Activated CD4-positive, CD25-positive, alpha-beta regulatory T cell treated with anti-CD3 and anti-CD28 coated beads, Interleukin-2, amount 50 U/mL, for 24 hours (primary cell): ENCODE measurements at places on chromosomes 6 and 20.

DNA sequence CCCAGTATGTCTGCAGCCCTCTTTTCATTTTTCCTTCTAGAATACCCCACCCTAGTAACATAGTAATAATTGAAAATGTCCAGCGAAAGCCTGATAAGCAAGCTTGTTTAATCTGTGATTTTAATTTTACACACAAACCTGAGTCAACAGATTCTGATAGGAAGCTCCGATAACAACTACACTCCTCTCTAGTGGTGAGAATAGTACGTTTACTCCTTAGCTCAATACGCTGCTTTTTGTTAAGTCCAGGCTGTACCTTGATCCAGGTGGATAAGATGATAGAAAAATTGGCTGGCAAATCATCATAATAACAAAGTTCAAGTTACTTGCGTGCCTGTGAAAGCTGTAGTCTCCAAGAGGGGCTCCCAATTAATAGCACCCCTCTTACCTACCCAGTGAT lies 25.5 kb upstream of the DCBLD1 start:
- no peak for ATAC-seq

DNA sequence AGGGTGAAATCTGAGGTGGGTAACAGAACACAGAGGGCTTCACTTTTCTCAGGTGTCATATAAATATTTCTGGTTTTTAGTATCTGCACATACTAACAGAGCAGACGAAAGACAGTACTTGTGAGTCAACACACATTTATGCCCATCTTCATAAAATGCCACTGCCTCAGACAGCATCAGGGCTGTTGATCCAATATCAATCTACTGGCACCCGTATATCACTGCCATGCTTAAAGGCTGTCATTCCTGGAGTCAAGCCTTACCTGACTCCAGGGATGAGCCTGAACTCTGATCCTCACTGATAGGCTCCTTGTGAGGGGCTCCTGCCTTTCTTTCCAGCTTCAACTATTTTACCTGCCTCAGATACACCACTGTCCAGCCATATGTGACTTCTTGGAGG lies 595.7 kb downstream of the TFAP2B start:
- no peak for ATAC-seq

DNA sequence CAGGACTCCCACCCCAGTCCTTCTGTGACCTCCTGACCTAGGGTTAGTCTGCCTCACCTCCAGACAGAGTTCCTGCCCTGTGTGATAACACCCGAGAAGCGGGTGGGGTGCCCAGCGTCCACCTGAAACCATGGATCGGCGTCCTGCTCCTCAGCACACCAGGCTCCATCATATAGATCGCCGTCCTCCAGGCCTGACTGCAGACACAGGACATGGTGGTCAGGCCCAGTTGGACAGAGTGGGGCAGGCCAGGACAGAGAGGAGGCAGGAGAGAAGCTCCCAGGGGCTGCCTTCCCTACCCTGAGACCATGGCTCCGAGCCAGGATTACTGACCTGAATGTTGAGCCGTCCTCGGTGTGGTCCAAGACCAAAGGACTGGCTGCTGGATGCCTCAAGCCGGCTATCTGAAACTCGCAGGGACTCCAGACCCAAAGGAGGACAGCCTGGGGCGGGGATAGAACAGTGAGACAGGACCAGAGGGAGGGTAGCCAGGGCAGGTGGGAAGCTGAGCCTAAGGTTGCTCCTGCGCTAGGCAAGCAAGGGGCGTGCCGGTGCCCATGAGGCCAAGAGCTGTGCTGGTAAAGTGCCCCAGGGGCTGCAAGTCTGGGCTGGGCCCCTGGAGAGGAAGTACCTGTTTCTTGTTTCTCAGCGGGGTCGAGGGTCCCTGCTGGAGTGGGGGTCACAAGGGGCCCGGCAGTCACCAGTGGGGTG lies 2.2 kb downstream of the CPXM1 start:
- no peak for ATAC-seq

DNA sequence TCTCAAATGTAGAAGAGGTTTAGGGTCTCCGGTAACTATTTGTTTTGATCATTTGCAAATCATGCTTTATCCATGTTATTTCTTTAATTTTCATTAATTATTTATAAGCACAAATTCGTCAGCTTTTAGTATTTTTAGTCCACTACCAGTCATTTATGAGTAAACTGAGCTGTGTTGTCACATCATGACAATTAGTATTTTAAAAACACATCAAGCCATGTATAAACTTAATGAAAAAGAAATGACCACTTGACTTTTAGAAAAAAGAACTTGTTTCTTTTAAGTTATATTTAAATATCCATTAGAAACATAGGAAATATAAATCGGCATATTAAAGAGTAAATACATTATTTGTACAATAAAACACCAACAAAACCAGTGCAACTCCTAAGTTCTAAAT lies 2.8 kb downstream of the NKX2-4 start:
- no peak for ATAC-seq

GRCh38 chr6:70353448-70353847 lies 50.6 kb upstream of the COL9A1 start:
- no peak for ATAC-seq

DNA sequence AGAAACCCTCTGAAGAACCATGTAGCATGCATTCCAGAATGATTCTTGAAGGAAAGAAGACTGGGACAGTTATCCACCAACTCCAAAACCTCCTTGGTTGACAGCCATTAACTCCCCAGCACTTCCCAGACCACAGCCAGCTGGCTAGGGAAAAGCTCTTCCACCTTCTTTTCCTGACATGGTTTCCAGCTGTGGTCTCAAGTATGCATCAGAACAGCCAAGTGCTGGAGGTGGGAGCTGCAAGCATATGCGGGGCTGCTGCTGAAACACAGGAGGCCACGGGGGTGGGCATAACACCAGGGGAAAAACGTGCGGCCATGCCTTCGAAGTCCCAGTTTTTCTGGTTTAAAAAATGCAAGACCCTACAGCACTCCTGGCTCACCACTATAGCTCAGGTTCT lies 108.0 kb upstream of the FAM184A start:
- no peak for ATAC-seq

- ATAC-seq = no peak
Measured at GRCh38 chr6:40355066-40355465, 232.1 kb downstream of the LRFN2 start.

- ATAC-seq = no peak
Measured at GRCh38 chr6:42297661-42298060, 80.0 kb upstream of the MRPS10 start.

DNA sequence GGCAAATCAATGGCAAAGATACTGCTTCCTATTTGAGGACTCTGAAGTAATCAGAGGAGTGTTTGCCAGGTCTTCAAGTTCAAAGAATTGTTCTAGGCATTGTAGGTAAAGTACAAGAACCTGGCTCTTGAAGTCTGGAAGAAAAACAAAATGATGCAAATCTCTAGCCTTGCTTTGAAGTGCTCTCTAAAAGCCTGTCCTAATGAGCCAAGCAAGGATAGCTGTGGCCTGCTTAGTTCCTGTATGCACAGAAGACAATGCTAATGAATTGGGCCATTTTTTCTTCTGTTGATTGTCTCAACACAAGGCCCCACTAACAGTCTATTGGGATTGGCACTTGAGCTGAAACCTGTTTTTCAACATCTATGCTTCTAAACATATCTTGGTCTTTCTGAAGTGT lies 165.0 kb upstream of the POU3F2 start:
- no peak for ATAC-seq

DNA sequence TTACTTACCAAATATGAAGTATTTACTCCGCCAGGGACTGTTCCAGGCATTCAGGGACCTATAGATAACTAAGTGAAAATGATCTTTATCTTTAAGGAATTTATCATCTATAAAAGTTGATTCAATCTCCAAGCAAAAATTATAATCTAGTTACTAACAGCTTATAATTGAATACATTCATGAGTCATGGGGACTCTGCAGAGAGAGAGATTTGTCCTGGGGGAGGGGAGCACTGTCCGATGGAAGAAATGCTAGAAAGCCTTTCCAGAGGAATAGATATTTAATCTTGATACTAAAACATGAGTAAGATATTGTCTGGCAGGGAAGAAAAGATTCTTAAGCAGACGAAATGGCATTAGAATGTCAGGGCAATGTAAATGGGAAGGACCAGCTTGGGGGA lies 139.3 kb downstream of the CD164 start:
- no peak for ATAC-seq

- ATAC-seq = no peak
Measured at GRCh38 chr20:57902473-57902872, 192.7 kb upstream of the PMEPA1 start.

DNA sequence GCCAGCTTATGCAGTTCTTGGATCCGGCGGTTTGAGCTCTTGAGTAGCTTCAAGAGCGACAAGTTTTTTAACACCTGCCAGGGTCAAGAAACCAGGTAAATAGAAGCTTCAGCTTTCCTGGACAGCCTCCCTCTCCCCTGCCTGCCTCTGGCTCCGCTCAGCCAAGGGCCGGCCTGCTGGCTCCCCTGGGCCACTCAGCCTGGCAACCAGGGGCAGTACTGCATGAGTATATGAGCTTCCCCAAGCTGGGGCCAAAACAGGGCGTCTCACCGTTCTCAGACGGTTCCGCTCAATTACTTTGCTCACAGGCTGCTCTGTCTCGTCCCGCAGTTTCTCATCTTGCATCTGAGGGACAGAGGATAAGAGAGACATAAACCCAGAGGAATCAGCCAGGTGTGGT lies 856 bp downstream of the TP53TG5 start:
- ATAC-seq = no peak

DNA sequence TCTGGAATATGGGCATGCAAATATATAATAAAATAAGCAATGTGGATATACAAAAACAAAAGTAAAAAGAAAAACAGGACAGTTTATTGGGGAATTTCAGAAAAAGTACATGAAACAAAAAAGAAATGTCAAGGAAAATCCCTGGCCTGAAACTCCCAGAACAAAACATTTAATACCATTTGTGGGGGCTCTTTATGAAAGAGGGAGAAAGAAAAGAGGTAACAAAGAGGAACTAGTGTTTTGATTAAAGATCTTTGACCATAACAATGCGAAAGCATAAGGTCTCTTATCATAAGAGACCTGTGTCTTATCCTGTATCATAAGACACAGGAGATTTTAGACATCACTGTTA lies 88.6 kb upstream of the ARID1B start:
- no peak for ATAC-seq

GRCh38 chr6:80607811-80608391 lies 501.4 kb downstream of the BCKDHB start:
- ATAC-seq = no peak

DNA sequence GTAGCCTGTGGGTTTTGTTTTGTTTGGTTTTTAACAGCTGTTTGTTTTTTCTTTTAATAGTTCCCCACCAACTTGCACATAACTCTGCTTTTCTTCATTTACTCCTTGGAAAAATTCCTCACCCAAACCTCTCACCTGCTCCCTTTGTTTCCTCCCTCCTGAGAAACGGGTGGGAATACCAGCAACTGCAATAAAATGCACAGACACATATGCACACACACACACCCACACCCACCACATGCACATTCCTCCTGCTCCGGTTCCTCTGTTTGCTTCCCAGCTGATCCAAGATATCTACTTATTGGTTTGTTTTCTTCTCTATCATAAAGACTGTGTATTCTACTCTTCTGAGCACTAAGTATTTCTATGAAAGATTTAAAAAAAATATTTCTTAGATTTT lies 161.1 kb upstream of the EPHA7 start:
- ATAC-seq = no peak

- ATAC-seq = peak; percentile 2
Measured at GRCh38 chr6:26536571-26537159, 1.5 kb upstream of the HMGN4 start.

DNA sequence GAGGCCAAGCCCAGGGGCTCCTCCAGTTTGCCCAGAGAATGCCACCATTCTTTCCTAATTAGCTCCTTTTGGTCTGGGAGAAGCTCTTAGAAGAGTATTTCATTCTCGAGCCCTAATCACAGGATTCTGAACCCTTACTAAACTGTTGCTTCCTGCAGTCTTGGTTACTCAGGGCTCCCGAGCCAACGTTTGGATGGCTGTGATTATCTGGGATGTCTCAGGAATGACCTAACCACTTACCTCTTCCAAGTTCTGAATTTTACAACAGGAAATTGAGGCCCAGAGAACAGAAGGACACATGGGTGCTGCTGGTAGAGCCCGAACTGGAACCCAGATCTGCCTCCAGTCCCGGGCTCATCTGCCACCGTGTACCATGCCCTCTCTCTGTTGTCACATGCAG lies 22.2 kb upstream of the PNPLA1 start:
- ATAC-seq = no peak

DNA sequence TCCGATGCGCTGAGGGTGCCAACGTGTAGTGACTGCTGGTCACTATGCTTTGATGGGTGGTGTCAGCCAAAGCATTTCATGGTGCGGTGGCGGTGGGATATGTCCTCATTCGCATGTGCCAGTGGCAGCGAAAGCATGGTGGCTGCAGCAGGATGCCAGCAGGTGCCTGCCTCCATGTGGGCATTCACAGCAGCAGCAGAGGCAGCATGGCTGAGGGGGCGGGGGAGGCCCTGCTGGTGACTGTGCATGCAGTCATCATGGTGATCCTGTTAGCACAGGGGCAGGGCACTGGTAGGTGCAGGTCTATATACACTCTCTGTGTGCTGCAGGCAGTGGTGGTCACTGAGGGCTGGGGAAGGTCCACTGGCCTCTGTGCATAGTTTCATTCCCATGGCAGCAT lies 22.0 kb downstream of the FIG4 start:
- ATAC-seq = no peak

DNA sequence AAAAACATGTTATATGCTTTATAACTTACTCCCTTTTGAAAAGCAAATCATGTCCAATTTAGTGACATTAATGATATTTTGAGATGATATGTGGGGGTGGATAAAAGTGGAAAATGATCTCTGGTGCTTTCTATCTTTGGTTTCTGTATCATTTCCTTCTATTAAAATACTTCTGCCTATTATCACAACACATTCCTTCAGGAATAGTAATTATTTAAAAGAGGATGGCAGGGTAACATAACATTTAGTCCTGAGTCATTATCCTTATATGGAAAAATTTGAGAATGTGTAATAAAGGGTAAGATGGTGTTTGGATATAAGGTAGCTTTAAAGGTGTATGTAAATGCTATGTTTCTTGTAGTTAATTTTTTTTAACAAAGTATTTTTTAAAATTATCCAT lies 657.7 kb downstream of the PHF3 start:
- no peak for ATAC-seq
